ENCODE measurements at places on chromosomes 5 and 9.

- no peak for DNase-seq
These were observed 82.4 kb downstream of the CNTLN start for GRCh38 chr9:17217272-17217671.

DNA sequence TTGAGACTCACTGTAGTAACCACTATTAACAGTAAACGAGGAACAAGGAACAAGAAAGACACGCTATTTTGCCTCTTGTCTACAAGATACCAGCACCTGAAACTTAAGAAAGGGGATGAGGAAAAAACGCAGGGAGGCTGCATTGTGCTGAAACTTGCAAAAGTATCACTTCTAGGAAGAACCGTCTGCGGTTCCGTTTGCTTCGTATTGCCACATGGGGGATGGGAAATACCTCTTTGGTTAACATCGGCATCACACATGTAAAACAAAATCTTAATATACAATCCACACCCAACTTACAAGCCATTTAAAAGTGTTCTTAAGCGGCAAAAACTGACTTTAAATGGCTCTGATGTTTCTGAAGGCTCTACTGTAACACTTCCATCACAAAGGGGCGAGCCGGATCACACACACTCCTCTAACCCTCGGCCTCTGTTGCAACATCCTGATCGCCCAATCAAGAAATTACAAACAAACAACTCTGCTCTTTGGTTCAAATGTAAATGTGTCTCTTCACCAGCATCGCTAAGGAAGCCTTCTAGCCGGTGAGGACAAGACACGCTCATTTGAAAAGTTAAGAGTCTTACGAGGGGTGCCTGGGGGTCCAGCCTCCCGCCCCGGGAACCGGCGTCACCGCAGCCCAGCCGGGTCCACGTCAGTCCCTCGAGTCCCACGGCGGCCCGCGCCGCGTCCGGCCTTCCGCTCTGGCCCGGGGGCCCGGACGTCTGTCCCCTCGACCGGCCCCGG is 621 bp downstream of the SEC16A start:
- peak; percentile 68 for DNase-seq

DNA sequence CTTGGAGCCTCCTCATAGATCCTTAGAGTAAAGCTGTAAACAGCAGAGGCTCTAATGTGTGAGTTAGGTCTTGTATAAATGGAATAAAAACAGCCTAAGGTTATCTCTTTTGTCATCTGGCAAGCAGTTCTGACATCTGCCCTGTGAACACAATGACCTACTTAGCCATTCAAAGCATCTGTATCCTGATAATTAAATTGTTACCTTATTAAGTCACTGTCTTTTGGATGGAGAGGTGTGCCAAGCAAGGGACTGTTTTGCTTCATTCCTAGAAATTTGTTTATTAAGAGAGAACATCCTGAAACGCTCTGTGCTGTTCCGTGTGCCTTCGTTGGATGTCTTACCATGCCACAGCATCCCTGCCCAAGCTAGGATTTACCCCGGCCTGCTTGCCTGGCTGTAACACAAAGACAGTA is 1.5 kb downstream of the LSM11 start:
- DNase-seq = no peak

DNA sequence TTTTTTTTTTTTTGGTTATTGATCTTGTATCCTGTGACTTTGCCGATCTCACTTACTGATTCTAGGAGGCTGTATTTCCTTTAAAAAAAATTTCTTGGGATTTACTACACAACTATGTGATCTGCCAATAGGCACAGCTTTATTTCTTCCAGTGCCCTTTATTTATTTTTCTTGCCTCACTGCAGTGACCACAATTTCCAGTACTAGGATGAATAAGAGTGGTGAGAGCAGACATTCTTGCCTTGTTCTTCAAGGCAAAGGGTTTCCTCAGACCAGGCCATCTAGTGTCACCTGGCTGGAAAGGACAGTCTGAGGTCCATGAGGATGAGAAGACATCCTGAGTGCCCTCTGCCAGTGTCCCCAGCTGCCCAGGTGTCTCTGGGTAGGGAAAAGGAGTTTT is 265.4 kb downstream of the SPOCK1 start:
- DNase-seq = no peak

GRCh38 chr5:179606071-179606909 is 17.2 kb downstream of the HNRNPH1 start:
- no peak for DNase-seq

- DNase-seq = no peak
These were observed 547.4 kb downstream of the TLE1 start for GRCh38 chr9:81141961-81142360.

DNA sequence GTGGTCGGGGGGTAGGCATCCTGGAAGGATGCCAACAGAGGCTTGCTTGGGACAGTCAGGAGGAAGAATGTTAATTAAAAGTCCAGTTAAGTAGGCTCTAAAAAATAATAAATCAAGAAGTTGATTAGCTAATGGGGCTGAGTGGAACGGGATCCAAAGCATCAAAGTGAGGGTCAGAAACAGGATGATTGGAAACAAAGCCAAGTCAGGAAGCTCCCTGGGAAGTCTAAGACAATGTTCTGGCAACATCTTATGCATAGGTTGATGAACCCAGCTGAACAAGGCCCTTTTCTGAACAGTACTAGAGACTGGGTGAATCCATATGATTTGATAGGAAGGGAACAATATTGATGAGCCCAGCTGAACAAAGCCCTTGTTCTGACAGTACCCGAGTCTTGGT is 50.2 kb upstream of the STARD4 start:
- DNase-seq = no peak

DNA sequence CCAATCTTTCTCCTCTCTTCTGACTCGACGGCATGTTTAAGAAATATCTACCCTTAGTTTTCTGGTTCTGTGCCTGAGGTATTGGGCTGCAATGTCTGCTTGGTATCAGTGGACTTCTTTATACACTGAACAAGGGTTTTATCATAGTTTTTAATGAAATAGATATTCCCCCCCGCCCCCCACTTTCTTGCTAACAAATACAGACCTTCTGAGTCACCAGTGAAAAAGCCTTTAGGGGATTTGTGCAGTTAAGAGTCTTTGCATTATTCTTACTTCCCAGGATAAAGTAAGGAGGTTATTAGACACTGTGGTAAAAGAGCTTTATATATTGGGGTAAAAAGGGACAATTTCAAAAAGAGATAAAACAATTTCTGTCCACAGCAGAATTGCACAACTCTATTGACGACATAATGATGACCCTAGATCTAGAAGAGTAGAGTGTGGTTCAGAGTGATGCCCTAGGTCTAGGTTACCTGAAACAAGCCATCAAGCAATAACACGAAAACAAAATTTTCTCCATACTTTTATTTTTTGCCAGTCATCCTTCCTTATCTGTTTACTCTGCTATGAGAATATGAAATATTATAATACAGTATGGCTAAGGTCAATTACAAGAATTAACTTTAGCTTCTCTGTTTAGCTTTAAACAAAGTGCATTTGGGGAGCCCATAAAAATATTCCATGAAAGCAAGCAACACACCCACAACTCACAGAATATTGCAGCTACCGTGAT is 110.7 kb downstream of the PLK2 start:
- DNase-seq = no peak

- no peak for DNase-seq
These were observed 93.3 kb downstream of the BARX1 start for GRCh38 chr9:93861736-93862358.
